ENCODE measurements at places on chromosomes 7 and 10. TPM values are rescaled to one million over a fixed set of nuclear protein-coding genes. Genes with fewer than 3 reads are reported as not detected.

Gene BAMBI
- total RNA-seq = 2.2 TPM

Gene ACSM6
- total RNA-seq = not detected

Gene APBB1IP
- total RNA-seq = 28.2 TPM

Gene GRK5
- 19.2 TPM for total RNA-seq

Gene ACTL6B
- total RNA-seq = not detected

Gene EBF3
- 50.1 TPM for total RNA-seq

Gene SLC29A3
- total RNA-seq = 3.4 TPM

Gene MGAM2
- total RNA-seq = 0.38 TPM

Gene LRGUK
- total RNA-seq = 2.2 TPM
